Activated T-helper 1 cell treated with Interleukin-2 at 50 U/mL for 16 hours (primary cell): ENCODE measurements at places on chromosomes 5 and 9.

- no peak for DNase-seq
These were observed 126.4 kb downstream of the DOCK2 start for GRCh38 chr5:169763376-169764017.

GRCh38 chr9:6590772-6591384, 54.7 kb downstream of the GLDC start:
- no peak for DNase-seq

- DNase-seq, result no peak
These were observed 108.2 kb downstream of the HTR1A start for GRCh38 chr5:63854076-63854475.

- DNase-seq, result no peak
These were observed 40.8 kb downstream of the ERGIC1 start for GRCh38 chr5:172874647-172875504.

- DNase-seq, result no peak
These were observed 5.7 kb downstream of the GFM2 start for GRCh38 chr5:74761241-74761640.

GRCh38 chr9:97985058-97985861, 2.1 kb downstream of the ANP32B start:
- DNase-seq, result no peak

DNA sequence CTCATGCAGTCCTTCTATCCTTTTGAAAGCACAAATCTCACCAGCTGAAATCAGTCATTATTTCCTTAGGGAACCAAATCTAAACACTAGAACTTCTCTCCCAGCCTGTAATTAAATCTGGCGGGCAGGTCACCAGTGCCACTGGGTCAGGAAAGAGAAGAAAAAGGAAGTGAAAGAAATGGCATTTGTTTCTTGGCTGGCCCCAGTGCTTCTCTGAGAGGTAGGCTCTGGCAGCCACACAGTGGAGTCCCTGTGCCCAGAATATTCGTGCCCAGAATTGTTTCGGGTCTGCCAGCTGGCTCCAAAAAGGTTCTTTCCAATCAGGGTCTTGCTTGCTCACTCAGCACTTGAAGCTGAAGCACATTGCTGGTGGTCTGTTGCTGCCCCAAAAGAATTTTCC, 133.9 kb upstream of the MTAP start:
- DNase-seq, result no peak

DNA sequence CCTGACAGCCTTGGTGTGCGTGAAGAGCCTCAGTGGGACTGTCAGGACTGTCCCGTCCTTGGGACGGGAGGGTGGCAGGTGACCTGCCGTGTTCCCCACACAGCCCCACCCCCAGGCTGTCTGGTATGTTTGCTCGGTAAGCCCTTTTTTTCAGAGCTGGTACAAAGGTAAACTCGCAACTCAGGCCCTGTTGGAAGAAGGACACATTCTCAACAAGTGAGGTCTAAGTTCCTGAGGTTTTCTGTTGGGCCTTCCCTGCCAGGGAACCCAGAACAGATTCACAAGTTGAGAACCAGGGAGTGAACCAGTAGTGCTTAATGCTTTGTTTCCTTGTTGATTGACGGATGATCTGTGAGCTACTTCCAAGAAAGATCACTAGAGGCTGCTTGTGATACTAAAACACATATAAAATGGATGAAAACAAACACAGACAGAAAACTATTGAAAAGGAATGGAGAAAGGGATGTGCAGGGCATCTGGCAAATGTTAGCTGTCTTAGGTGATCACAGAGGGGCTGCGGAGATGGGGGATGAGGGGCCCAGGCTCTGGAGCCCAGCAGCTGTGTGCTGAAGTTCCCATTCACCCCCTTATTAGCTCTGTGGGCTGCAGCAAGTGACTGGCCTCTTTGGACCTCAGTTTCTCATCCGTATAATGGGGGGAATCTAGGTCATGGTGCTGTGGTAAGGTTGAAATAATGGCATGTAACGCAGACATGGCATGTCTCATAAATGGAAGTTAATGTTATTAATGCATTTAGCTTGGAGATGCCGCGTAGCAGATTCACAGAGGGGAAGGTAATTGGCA, 2.7 kb downstream of the NDST1 start:
- no peak for DNase-seq

GRCh38 chr9:6096821-6097220, 81.4 kb upstream of the RANBP6 start:
- no peak for DNase-seq

DNA sequence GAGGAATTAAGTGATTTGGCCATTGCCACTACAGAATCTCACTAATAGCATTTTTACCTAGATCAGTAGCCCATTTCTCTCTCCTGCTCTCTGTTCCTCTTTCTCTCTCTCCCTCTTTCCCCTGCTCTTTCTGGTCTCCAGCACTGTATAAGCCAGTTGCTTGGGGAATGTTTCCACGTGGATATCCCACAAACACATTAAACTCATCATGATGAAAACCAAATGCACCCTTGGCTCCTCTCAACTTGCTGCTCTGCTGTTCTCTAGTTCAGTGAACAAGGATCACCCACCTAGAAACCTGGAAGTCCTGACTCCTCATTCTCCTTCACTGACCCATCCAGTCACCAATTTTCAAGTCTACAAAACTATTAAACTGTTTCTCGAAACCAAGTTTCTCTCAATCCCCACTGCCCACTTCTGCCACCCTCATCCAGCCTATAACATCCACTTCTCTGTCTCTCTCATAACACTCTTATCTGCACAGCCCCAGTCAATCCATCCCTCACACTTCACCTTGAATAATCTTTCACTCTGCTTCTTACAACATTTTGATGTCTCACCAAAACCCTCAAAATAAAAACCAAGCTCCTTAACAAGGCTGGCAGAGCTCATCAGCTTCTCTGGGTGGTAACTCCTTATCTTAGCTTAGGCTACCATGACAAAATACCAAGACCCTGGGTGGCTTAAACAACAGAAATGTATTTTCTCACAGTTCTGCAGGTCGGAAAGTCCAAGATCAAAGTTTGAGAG, 79.3 kb downstream of the ARL15 start:
- no peak for DNase-seq

DNA sequence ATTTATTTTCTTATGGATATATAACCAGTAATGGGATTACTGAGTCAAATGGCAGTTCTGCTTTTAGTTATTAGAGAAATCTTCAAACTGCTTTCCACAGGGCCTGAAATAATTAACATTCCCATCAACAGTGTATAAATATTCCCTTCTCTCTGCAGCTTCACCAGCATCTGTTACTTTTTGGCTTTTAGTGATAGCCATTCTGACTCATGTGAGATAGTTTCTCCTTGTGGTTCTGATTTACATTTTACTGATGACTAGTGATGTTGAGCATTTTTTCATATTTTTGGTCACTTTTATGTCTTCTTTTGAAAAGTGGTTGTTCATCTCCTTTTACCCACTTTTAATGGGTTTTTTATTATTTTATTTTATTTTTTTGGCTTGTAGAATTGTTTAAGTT, 1290.3 kb upstream of the CDH9 start:
- no peak for DNase-seq

DNA sequence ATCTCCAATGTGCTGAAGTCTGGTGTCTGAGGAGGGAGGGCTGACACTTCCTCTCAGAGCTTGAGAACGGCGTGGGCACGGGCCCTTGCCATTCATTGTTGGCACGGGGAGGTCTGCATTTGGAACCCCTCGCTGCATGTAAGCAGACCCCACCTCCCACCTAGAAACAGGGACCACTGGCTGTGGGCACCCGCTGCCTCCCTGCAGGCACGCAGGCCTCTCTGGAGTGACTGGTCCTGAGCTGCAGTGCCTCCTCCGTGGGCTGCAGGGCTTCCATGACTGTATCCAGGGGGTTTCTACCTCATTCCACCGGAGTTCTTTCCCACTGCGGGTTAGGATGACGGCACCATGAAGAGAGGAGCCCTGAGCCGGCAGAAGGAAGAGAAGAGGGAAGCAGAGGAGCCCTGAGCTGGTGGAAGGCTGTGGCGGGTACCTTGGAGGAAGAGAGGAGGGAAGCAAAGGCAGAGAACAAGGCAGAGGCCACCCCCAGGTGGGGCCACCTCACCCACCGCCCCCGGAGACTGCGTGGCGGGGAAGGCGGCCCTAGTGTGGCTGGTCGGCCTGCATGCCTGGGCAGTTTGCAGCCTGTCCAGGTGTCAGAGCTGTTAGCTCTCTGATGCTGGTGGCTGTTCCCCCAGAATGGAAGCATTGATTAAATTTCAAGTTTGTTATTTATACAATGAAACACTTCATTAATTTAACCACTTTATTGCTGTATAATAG, 74.9 kb upstream of the CACNA1B start:
- DNase-seq, result no peak

- DNase-seq, result no peak
These were observed 2.1 kb upstream of the GFRA3 start for GRCh38 chr5:138276402-138277054.

- DNase-seq, result no peak
These were observed 17.6 kb downstream of the RNF38 start for GRCh38 chr9:36382484-36382883.

GRCh38 chr5:41918105-41918504, 7.0 kb upstream of the FBXO4 start:
- no peak for DNase-seq

GRCh38 chr9:79246170-79246569, 325.6 kb upstream of the TLE4 start:
- DNase-seq, result no peak

GRCh38 chr5:107776506-107776905, 105.8 kb upstream of the EFNA5 start:
- DNase-seq, result no peak

GRCh38 chr5:119386596-119387344, 31.0 kb downstream of the TNFAIP8 start:
- no peak for DNase-seq

GRCh38 chr9:25724424-25724823, 46.2 kb upstream of the TUSC1 start:
- DNase-seq, result no peak

- DNase-seq, result no peak
These were observed 1198.3 kb upstream of the CDH6 start for GRCh38 chr5:29995154-29995553.

DNA sequence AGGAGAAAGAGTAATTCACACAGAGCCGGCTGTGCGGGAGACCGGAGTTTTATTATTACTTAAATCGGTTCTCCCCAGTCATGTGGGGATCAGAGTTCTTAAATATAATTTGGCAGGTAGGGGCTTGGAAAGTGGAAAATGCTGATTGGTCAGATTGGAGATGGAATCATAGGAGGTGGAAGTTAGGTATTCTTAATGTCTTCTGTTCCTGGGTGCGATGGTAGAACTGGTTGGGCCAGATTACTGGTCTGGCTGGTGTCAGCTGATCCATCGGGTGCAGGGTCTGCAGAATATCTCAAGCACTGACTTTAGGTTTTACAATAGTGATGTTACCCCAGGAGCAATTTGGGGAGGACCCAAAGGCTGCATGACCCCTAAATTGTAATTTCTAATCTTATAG, 4.6 kb upstream of the CERCAM start:
- no peak for DNase-seq

DNA sequence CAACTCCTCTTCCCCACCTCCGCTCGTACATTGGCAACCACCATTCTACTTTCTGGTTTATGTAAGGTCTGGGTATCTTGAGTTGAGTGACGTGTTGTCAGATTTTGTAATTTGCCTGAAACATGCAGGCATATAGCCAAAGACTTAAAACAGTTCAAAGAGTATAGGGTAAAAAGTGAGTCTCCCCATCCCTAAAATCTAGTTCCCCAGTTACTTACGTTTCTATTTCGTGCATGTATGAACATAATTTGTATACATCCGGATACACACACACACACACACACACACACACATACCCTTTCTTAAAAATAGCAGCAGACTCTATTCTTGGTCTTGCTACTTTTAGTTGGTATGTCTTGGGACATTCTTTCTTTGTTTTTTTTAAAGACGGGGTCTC, 915 bp downstream of the HSDL2 start:
- DNase-seq, result no peak

- DNase-seq, result no peak
These were observed 3.4 kb downstream of the SNX18 start for GRCh38 chr5:54520940-54521339.

DNA sequence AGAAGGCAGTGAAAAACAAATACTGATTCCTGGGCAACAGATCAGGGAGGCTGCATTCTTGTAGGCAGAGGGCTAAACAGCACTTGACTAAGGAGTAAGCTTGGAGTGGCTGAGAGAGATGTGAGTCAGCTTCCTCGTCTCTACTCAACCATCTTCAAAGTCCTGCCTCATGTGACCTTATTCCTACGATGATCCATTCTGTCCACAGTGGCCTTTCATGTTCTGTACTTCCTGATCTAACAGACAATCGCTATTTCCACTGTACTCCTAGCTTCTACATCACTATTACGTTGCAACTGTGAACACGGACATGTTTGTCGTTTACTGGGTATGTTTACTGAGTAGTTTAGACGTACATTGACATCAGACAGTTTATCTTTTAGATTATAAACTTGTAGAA, 365.4 kb downstream of the ARL15 start:
- DNase-seq, result no peak

- no peak for DNase-seq
These were observed at the start of gene AFAP1L1 for GRCh38 chr5:149271716-149272563. Gene AFAP1L1, plus strand, starts transcription at chr5:149271859. Its CDS starts 110 bp downstream, at chr5:149271969.

DNA sequence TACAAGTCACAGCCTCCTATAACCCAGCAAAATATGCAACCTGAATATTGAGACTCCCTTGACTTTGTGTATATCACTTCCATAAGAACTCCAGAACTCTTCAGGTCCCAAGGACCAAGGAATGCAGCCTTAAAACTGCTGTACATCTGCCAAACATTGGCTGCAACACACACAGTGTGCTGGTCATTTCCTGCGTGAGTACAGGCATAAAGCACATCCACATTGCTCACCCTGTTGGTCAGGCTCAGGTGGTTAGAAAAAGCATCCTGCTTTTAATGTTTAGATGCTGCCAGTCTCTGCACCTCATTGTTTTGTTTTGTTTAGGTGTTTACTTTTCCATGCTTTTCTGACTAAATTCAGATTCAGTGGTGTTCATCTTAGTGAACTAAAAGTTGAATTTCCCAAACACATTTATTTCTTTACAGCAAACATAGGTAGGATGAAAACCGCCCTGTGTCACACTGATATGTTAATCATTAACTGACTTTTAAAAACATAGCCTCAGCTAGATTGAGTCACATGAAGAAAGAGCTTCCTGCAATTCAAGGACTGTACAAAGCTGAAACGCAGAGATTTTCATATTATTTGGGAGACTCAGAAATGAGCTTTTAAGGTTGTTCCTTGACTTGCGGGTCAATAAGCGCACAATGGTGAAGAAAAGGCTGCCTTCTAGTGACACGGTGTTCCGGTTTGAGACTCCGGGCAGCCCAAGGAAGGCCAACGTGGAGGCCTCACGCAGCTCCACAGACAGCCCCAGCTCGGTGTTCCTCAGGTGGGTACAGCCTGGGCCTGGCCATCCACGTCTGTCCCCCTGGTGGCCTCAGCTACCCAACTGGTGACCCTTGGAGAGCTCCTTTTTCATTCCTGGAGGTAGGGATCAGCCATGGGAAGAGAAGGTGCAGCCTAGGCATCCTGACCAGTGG, 52.2 kb upstream of the GRAMD2B start:
- DNase-seq, result no peak

DNA sequence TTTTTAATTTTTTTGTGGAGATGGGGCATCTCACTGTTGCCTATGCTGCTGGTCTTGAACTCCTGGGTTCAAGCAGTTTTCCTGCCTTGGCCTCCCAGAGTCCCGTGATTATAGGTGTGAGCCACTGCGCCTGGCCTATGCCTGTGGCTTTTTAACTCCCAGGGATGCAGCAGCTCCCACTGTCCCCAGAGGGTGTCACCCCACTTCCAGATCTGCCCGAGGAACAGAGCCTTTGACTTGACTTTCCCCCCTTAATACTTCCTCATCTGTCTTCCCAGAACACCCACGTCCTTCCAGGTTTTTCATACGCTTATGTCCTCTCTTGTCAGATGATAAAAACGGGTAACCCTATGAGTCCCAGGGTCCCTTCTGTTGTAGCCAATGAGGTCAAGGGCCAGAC, 7.6 kb upstream of the PRRC2B start:
- DNase-seq, result no peak
